ENCODE measurements at places on chromosomes 1 and 21. TPM values are rescaled to one million over a fixed set of nuclear protein-coding genes. Genes with fewer than 3 reads are reported as not detected.
A peak's percentile ranks its signal among the peaks of the same experiment; 100 is the strongest.

- peak; percentile 60 for DNase-seq
Measured at GRCh38 chr1:86487131-86487810, 18.5 kb downstream of the CLCA1 start.

DNA sequence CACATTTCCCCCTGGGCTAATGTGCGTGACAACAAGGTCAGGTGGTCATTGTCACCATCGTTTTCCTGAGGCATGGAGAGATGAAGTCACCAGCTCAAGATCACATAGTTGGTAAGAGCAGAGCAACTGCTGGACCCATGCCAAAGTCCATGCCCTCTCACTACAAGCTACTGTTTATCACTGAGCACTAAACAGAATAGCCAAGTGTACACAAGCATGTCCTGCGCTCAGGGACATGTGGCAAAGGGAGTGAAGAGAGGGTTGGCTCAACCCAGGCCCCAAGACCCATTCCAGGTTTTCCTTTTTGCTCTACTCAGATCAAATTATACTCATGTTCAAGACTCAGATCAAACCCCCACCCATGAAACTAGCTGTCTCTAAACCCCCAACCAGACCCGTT, 20.8 kb downstream of the LRRC52 start:
- no peak for DNase-seq

GRCh38 chr1:217106231-217106901, 383.1 kb upstream of the ESRRG start:
- DNase-seq: no peak

DNA sequence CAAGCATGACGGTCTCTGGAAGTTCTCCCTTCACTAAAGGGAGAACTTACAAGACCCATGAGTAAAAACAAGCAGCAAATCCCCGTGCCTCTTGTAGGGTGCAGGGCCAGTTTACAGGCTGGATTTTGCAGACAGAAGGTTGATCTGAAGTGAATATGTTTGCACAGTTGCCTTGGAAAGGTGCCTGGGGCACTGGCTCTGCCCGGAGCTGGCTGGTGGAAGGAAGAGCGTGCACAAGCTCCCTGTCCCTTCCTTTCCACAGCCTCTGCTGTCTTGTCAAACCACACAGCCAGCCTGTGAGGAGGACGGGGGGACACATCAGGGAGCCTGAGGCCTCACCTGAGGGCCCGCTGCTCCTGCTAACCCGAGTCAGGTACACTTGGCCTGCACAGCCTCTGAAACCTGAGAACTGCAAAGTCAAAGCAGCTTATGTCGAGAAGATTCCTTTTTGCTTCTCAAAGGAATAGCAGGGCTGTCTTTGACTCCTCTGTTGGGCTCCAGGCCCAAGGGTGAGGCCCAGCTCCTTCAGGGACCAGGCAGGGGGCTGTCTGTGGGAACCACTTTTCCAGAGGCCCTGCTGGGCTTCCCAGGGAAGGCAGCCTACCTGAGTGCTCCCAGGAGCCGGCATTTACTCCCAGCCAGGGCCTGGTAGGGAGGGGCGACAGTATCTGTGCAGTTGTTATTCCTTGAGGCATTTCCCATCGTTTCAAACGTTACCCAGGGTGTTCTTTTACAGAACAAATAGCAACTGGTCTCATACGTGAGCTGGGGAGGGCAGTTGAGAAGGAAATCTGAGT, 251.5 kb downstream of the SIPA1L2 start:
- DNase-seq: no peak

DNA sequence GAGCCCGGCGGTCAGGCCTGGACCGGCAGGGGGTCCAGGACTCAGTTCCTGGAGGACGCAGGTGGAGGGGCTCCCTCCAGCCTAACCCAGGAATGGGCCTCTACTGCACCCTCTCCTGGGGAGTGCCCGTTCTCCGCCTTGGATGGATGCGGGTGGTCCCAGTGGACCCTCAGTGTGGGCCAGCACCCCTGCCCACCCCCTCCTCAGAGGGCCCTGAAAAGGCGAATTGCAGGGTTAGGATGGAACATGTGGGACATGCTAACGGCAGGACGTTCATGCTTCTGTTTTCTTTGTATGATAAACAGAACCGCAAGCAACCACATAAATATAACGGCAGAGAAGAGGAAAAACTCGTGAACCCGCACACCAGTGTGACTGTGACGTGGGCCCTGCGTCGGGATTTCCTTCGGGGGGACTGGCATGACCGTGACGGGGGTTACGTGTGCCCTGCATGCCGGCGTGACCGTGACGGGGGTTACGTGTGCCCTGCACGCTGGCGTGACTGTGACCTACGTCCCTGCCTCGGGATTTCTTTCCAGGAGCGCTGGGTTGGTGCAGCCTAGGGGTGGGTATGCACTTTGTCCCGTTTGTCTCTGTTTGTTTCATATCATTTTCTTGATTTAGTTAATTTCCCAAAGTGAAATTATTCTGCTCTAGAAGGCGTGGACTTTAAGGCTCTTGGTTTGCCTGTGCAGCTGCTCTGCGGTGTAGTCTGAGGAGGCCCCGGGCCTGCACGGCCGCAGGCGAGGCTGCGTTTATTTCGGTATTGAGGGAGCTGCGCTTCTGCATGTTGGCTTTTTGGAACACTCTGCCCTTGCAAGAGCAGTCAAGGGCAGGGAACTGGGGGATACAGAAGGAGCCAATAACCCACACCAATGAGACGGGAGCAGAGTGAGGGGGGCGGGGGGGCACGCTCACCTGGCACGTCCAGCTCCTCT, 3.1 kb downstream of the FTCD start:
- peak; percentile 50 for DNase-seq

GRCh38 chr1:62800281-62800680, 16.3 kb downstream of the ATG4C start:
- no peak for DNase-seq

- DNase-seq: no peak
Measured at GRCh38 chr1:159205225-159205624, 550 bp downstream of the ACKR1 start.

DNA sequence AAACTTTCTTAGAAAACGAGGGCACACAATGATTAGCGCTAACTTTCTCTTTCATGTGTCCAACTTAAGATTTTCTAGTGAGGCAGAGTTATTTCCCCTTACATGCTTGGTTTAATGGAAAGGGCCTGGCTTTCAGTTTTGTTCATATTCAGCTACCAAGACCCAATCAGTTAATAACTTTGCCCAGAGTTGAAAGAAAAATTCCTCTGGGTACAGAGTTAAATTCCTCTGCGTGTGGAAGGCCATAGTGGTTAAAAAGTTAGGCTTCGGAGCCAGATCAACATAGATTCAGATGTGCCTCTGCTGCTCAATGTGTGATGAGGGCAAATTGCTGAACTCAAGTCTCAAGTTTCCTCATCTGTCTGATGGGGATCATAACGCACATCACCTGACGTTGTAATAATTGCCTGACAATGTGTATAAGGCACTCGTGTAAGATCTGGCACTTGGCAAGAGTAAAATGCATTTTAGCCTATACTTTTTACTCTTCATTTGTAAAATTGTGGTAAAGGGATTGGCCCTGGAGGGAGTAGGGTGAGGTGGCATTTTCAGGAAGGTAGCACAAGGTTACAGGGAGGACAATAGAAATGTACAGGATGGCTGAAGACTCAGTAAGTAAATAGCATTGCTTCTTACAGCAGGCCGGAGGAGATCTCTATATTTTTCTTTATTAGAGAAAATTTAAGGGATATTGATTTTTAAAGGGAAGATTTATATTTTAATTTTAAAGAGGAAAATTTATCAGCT, 103.4 kb downstream of the ROR1 start:
- no peak for DNase-seq

GRCh38 chr1:224644553-224645154, 28.5 kb downstream of the CNIH3 start:
- no peak for DNase-seq

GRCh38 chr1:93087532-93087931, 8.4 kb downstream of the MTF2 start:
- DNase-seq: no peak

DNA sequence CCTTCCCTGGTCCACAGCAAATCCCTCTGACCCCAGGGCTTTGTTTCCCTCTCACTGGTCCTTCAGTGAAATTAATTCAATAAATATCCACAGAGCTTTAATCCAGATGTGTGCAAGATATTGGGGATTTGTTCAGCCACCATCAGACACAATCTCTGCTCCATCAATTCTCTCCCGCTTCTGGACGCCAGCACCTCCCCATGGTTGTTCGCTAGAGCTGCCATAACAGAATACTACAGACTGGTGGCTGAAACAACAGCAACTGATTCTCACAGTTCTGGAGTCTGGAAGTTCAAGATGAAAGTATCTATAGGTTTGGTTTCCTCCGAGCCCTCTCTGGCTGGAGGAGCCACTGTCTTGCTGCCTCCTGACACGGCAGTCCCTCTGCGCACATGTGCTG, 303.9 kb downstream of the SMYD3 start:
- DNase-seq: no peak

DNA sequence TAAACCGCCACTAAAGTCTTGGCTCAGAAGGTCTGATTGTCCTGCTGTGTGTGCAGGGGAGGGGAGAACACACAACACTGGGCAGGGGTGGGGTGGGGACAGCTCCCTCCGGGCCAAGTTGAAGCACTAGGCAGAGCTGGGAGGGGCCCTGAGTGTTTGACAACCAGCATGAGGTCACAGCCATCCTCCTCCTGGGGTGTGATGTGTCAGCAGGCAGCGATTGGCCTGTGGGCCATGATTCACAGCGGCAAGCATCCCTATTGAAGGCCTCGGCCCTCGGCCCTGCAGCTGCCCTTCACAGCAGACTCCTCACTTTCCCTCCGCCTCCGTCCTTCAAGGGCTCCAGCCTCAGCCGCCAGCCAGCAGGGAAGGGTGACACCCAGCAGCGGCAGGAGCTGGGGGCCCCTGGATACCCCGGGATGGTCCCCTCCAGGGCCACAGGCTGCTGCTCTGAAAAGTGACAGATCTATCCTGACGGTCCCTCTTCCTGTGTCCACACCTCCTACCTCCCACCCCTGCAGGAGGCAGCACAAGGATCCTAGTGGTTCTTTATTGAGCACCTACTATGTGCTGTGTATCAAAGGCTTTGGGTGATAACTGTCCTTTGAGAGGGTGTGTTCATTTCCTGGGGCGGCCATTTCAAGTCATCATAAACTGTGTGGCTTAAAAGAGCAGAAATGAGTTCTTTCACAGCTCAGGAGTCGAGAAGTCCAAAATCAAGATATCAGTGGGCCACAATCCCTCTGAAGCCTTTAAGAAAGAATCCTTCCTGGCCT, 66.0 kb upstream of the SLC25A33 start:
- DNase-seq: peak; percentile 90

DNA sequence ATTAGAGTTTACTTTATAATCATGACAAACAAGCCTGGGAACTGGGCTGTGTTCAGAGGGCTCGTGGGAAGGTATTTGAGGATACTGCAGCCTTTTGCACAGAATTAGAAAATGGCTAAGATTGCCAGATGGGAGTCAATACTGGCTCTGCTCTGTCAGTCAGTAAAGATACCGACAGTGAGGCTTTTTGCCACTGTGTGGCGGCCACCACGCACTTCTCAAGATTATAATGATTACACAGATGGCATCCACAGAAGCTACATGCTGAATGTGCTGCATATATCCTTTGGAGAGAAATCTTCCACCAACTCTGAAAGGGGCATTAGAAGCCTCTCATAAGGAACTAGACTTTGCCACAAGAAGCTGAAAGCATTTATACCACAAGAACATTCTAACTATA, 213.4 kb upstream of the PTBP2 start:
- no peak for DNase-seq

DNA sequence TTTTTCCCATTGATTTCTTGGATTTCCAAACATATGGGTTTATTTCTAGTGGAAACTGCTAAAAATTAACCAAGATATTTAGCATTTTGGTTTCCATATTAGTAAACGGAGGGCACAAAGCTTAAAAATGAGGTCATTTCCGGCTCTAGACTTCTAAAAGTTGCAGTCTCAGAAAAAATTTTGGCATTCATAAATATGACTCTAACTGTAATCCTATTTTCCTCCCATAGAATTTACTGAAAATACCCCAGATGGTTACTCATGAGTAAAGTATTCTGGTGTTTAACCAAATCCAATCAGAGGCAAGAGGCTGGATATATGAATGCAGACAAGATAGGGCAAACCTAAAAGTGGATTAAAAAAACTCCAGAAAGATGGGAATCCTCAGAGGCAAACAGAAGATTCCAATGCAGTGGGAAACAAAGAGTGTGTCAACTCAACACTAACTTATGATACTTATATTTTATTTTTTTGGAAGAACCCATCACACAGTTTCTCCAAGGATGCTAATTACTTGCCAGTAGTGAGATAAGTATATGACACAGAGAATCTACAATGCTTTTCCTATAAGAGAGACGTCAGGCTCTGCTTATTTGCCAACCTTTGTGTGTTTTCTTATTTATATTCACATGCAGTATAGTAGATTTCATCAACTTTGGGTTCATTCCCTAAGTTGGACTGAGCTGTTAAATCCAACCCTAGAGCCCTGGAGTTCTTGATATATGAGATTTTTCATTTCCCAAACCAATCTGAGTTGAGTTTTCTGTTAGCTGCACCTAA, 90.1 kb upstream of the BCL10 start:
- DNase-seq: no peak

DNA sequence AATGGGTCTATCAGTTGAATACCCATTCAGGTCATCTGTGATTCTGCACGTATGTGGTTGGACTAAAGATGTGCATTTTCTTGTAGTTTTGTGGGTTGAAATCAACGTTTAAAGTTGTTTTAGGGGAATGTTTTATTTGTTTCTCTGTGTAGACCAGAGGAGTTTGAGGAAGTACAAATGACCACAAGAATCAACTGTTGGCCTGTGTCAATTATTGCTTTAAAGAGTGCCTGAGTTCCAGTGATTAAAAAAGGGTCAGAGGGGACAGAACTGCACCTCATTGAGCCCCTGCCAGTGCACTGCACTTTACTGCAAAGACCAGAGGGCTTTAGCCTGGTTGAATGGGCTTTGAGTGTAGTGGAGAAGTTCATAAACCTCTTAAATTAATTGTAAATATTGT, 190.3 kb downstream of the VPS13D start:
- no peak for DNase-seq

- no peak for DNase-seq
Measured at GRCh38 chr21:17506951-17507350, 5.9 kb upstream of the CXADR start.

- no peak for DNase-seq
Measured at GRCh38 chr21:41477641-41478318, 30.2 kb downstream of the TMPRSS2 start.

DNA sequence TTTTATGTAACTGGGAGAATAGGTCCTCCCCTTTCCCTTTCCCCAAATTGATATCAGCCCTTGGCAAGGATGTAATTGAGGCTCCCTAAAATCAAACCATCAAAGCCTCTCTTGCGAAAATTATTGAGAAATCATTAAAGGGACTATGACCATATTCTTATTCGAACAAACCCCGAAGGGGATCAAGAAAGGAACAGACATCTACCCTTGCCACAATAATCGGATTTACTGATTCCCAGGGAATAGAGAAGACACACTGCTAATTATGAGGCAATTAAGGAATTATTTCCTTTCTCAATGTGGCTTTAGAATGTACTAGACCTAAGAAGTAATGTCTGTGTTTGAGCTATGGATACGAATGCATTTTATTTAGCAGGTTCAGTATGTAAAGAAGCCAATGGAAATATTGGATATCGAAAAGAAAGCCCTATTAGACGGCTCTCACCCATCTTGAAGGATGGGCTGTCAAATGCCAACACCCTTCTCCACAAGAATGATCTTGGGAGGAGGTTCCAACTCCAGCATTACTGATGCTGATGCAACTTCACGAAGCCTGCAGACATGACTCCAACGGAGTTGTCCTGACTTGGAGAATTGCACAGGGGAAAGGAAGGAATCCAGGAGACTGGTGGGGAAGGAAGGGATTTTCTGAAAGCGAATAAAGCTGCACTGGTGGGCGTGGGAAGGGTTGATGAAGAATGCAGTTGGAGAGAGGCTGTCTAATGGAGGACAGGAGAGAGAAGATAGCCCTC, 11.6 kb upstream of the PTPRF start:
- DNase-seq: no peak

Gene NTMT2
- 1.6 TPM for polyA plus RNA-seq

Gene GGPS1
- polyA plus RNA-seq: 22.0 TPM

Gene EVA1B
- 17.4 TPM for polyA plus RNA-seq
